Stimulated activated CD8-positive, alpha-beta memory T cell treated with anti-CD3 and anti-CD28 coated beads, Interleukin-15, amount 100 ng/mL, for 24 hours (primary cell): ENCODE measurements at places on chromosomes 12 and 14.

GRCh38 chr12:110065540-110065939, 17.2 kb upstream of the C12orf76 start:
- no peak for DNase-seq

DNA sequence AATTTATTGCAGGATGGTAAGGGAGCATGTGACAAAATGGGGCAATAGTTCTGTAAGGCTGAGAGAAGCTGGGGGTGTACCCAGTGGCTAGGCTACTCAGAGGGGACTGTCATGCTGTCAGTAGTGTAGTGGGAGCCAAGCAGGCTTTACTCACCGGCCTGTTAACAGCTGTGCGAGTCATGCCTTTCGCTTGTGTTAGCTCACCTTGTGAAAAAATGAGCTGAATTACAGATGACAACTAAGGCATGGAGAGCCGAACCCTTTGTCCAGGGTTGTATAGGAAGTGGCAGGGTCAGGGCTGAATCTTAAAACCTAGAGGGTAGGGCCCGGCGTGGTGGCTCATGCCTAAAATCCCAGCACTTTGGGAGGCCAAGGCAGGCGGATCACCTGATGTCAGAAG, 37.9 kb downstream of the SH2B3 start:
- DNase-seq = no peak

GRCh38 chr12:65902500-65902899, 78.2 kb downstream of the HMGA2 start:
- no peak for DNase-seq

DNA sequence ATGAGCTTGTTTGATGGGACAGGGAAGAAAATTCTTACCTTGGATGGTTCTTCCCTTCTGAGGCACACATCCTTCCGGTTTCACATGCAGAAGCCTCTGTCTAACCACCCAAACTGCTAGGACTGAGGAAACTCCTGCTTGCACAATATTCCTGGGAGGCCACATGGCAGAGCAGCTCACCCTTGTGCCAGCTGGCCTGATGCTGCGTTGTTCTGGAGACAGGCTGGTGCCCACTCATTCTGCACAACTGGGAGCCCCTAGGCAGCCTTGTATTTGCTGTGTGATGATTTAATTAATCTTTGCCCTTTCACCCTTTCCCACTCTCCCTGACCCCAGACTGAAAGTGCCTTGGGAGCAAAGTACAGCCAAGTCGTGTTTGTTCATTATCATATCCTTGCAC, 130.8 kb downstream of the RTN1 start:
- DNase-seq = no peak

- no peak for DNase-seq
Observed at GRCh38 chr12:64733857-64734256, 25.3 kb downstream of the GNS start.

DNA sequence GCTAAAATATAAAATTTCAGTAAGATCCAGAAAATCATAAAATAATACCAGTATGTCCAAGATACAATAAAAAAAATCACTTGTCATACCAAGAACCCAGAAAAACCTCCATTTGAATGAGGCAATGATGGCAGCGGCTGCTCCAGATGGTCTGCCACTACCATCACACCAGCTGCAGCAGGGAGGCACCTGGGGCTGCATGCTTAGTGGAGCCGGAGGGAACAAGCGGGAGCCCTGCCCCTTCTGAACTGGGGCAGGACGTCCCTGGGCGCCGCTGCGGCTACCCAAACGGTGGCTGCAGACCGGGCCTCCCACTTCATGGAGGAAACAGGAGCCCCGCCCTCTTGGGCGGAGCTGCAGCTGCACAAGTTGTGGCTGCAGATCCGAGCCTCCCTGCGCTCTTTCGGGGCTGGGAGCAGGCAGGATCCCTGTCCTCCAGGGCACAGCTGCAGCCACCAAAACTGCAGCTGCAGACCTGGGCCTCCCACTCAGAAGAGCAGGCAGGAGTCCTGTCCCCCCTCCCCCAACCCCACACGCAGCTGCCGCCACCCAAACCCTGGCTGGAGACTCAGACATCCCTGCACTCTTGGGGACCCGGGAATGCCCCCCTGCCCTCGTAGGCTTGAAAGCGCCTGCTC, 36.1 kb upstream of the OR5AU1 start:
- no peak for DNase-seq

DNA sequence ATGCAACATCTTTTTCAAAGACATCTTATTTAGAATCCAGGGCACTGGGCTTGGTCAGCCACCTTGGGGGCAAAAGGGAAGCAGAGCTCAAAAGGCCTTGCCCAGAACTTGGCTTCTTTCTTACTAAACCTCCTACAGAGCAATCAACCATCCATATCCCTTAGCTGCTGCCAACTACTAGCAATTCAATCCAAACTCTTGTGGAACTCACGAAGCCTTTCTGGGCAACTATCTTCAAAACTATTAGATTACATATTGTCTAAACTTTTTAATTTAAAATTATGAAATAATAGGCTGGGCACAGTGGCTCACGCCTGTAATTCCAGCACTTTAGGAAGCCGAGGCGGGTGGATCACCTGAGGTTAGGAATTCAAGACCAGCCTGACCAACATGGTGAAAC, 95.5 kb downstream of the PAWR start:
- no peak for DNase-seq

DNA sequence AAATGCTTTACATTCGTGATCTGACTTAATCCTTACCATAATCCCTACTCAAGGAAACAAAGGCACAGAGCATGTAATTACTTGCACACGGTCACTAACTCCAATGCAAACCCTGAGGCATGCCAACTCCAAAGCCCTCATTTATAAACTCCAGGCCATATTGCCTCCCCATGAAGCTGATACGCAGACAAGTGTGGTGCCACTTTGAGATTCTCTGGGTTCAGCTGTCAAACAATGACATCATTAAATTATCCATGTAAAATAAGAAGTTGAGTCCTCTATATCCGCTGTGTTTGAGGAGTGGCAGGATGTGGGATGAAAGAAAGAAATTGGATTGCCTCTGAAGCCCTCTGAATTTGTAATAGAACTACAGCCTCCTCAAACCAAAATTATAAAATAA, 62.8 kb downstream of the ANO4 start:
- no peak for DNase-seq

DNA sequence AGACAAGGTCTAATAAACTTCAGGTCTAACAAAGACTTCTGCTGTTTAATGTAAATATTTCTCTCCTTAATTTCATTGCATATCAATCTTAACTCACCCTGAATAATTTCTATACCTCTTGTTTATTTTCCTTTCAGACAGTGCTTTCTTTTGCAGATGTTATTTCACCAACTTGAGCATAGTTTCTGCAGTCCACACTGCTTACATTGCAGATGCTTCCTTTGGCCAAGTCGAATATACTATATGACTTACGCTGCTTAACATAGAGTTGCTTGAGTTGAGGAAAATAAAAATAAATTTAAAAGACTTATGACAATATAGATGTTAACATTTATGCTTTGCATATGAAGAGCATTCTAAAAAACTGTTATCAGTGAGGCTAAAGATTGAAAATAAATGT, 217.7 kb downstream of the PTPRO start:
- DNase-seq = no peak

- no peak for DNase-seq
Observed at GRCh38 chr14:57493467-57494181, at the start of gene CCDC198. CCDC198 (minus strand) TSS chr14:57493857; CDS start chr14:57493715, 142 bp downstream.
